ENCODE measurements at places on chromosomes 6 and 20. TPM values are rescaled to one million over a fixed set of nuclear protein-coding genes. Genes with fewer than 3 reads are reported as not detected.

DNA sequence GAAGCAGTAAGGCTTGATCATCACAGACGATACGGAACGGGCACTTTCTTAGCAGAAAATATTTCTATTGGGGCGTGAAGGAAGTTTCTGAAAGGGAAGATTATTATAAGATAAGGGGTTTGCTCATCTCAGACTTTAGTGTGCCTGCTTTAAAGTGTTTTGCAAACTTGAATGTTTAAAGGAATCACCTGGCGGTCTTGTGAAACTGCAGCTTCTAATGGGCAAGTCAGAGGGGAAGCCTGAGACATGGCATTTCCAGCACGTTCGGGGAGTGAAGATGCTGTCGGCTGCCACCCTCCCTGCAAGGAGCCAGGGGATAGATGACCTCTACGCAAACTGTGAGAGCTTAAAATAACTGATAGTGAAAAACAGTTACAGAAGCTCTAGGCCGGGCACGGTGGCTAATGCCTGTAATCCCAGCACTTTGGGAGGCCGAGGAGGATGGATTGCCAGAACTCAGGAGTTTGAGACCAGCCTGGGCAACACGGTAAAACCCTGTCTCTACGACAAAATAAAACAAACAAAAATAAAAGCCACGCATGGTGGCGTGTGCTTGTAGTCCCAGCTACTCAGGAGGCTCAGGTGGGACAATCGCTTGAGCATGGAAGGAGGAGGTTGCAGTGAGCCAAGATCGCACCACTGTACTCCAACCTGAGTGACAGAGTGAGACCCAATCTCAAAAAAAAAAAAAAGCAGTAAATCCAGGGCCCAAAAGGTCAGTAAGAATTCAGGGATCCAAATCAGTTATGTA, 2.3 kb upstream of the KIF16B start:
- DNase-seq, result no peak

GRCh38 chr6:138529478-138529877, 30.2 kb upstream of the NHSL1 start:
- DNase-seq, result no peak

GRCh38 chr6:45422503-45423110, 44.9 kb upstream of the SUPT3H start:
- no peak for DNase-seq

ZBTB46 gene
- 0.09 TPM for polyA plus RNA-seq

DNA sequence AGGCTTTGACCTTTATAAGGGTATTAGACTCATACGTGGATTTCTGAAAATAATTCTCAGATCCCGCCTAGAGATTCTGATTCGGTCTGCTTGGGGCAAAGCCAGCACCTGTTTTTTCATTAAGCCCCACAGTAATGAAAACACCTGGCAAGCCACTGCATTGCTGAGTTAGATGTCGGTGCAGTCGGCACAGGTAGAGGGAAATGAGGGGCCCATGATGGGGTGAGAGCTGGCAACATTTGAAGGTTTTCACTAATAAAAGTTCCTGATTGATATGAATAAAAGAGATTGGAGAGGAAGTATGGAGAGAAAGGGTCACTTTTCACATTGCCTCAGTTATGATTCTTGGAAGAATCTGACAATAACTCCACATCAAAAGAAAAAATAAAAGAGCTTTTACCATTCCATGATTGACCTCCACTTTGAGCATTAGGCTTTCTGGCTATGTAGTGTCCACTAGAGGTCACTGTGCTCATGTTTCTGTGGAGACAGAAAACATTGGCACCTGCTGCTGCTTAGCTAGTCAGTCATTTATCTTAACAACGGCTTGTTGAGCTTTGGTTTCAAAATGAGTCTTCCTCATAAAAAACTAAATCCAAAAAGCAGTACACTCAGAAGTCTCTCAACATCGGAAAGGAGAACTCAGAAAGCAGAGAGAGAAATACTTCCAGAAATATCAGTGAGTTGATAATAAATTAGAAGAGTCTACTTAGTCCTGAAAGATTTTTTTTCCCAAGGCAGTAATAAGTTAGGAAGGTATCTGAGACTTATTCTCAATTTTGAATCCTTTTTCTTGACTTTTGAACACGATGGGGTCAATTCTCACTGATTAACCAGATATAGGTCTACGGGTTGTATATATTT, 53.3 kb upstream of the KLHL31 start:
- DNase-seq, result peak; percentile 52

GRCh38 chr20:17650301-17651128, 31.5 kb downstream of the RRBP1 start:
- no peak for DNase-seq

GRCh38 chr6:96236471-96236870, 220.7 kb downstream of the FUT9 start:
- no peak for DNase-seq

LAMA5 gene
- 62.3 TPM for polyA plus RNA-seq

DNA sequence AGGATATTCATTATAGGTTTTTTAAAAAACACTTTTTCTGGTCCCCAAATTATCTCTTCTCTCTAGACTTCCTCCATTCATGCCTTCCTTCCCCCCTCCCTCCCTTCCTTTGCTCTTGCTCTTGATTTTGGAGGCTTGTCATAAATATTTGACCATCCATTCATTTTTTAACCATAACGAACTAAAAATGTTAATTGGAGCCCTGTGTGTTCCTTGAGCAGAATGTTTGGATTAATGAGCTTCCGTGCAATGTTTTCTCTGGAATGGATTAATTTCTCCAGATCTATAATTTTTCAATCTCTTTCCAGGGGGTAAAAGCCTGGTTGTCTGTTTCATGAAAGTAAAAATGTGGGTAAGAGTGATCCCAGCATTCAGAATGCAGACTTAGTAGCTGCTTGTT, 155.5 kb downstream of the ESR1 start:
- no peak for DNase-seq

CST7 gene
- not detected for polyA plus RNA-seq

RIPOR2 gene
- not detected for polyA plus RNA-seq

GRCh38 chr6:104591573-104592334, 268.0 kb downstream of the HACE1 start:
- no peak for DNase-seq

DNA sequence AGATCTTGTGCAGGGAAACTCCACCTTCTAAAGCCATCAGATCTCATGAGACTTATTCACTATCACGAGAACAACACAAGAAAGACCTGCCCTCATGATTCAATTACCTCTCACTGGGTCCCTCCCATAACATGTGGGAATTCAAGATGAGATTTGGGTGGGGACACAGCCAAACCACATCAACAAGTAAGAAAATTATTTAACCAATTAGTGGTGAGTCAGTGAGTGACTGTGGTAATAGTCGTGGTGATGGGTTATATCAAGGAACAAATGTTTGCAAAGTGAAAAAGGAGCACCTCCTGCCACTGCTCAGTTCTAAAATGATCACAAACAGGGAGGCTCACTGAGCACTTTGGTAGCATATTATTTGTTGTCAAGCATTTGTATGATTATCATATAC, 20.6 kb downstream of the EPM2A start:
- DNase-seq, result no peak

DNA sequence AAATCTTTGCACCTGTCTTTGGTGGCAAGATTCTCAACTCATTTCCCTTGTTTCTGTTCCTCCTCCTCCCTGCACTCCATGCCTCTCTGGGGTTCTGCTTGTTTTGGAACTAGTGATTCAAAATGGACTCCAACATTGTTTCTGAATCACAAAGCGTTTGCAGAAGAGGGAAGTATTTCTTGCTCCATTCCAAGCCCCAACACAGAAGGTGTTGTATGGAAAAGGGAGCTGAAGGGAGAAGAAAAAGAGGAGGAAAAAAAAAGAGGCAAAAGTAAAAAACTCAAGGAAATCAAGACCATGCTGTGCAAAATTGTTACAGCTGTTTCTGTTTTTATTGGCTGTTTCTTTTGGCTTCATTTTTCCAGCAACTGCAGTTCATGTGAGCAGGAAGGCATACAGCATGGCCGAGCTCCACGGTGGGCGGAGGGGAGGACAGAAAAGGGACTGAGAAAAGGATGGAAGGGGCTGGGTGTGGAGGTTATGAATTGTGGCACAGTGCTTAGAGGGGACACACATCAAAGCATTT, 66.9 kb upstream of the PRL start:
- DNase-seq, result no peak

DNA sequence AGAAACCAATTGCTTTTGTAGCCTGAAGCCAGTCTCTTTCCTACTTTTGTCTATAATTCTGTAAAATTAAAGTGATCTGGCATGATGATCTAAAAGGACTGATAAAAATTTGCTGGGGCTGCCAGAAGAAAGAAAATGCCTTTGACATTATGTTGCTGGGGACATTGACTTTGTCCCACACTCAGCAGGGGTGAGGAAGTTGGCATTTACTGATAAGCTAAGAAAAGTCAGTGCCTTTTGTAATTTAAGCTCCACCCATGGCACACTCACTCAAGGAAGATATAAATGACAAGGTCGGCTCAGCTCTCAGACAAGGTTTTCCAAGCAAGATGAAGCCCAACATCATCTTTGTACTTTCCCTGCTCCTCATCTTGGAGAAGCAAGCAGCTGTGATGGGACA, at the start of gene SEMG1:
Gene SEMG1 (plus strand): TSS at position 309 of the 400 bp plus-strand sequence. CDS start 21 bp downstream, at position 330.
- no peak for DNase-seq

DNA sequence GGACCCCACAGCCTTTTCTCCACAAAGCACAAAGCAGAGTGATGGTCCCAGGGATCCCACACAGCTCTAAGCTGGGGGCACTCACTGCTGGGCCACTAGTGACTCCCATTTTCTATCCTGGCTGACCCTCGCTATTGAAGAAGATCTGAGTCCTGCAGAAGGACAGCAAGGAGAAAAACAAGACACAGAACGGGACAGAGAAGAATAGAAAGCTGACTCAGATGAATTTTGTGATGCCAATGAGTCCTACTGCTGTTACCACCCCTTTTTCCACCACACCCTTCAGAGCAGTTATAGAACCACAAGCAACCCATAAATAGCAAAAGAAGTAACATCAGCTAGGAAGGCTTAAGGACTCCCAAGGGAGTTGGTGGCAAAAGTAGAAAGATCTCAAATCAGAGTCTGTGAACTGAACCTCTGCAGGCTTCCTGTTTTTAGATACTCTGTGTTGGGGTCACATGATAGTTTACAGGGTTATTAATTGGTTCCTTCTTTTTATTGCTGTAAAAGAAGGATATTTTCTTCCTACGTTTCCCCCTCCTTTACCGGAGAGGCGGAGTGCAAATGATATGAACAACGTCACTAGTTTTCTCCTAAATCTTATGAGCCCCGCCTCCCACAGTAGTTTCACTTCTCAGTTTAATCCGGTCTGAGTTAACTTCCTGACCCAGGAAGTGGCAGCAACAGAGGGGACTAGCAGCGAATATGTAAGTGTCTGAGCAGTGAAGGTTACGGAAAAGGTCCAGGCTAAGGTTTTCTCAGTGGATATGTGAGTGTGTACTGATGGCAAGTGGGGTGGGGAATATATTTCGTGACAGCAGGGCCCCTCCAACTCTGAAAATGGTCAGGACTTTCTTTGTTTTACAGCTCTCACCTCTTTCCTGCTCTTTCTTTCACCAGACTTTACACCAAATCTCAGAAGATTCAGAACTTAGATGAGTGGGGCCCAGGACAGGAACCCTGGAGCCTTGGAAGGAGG, at the start of gene TRIM38:
Gene TRIM38 (plus strand): TSS at position 654 of the 979 bp plus-strand sequence. CDS start 3,721 bp downstream, outside the sequence.
- peak; percentile 76 for DNase-seq

SLC52A3 gene
- 1.7 TPM for polyA plus RNA-seq

STMND1 gene
- polyA plus RNA-seq, result not detected

- no peak for DNase-seq
Observed at GRCh38 chr6:39225543-39225942, 3.7 kb downstream of the KCNK5 start.

GRCh38 chr6:138912308-138912707, 75.7 kb downstream of the REPS1 start:
- no peak for DNase-seq

- no peak for DNase-seq
Observed at GRCh38 chr6:151699719-151700118, 107.8 kb upstream of the ESR1 start.

DNA sequence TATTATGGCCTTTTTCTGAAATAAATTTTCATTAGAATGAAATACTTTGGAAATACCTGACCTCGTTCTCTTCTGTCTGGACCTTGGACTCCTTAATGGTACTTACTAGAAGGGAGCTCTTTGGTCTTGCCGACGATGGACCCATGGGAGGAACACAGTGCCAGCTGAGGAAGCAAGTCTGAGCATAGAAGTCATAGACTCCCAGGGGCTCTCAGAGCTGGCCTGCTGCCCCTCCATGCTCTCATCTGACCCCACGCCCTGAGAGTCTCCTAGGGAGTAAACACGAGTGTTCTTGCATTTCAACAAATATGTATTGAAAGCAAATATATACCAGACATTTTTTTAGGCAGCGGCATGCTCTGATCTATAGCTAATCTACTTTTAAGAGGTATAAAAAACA, 87.8 kb downstream of the PLEKHG1 start:
- DNase-seq, result no peak

TRERF1 gene
- 3.5 TPM for polyA plus RNA-seq

- DNase-seq, result no peak
Observed at GRCh38 chr6:133394630-133395029, 153.5 kb downstream of the EYA4 start.

GRCh38 chr6:99780556-99780885, 173.9 kb downstream of the PRDM13 start:
- DNase-seq, result no peak

ZBTB12 gene
- polyA plus RNA-seq, result 2.7 TPM

ZNF311 gene
- 1.9 TPM for polyA plus RNA-seq

DNA sequence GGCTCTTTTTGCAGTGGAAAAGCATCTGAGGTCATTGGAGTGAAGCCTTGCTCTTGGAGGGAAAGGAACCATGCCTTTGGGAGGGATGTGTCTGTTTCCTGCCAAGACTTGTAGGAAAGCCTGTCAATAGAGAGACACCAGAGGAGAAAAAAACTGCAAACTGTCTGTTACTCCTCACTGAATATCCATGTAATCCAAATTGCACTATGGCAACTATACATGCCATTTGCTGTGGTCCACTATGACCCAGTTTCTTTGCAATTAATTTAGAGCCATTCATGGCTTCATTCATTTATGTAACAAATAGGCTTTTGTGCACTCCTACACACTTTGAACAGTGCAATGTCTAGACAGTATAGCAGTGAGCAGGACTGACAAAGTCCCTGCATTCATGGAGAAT, 296.5 kb downstream of the SLC35F1 start:
- no peak for DNase-seq

DNA sequence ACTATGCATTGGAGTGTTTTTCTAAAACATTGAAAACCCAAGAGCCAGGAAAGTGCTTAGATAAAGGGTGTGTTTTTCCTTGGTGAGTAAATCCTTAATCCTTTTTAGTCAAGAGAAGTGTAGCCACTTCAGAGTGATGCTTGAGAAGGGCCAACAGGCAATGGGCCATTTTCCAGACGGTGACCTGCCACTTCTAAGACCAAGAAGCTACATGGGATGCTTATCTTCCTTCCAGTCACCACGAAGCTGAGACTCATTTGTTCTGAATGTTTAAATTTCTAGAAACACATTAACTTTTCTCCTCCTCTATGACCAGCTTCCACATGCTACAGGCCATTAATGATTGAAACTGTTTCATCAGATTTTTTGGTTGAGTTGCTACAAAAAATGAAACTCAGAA, 34.4 kb upstream of the NHSL1 start:
- no peak for DNase-seq
